ENCODE measurements at places on chromosomes 7 and 10.

- DNase-seq, result no peak
Observed at GRCh38 chr7:1062296-1063294, 18.2 kb downstream of the GPR146 start.

DNA sequence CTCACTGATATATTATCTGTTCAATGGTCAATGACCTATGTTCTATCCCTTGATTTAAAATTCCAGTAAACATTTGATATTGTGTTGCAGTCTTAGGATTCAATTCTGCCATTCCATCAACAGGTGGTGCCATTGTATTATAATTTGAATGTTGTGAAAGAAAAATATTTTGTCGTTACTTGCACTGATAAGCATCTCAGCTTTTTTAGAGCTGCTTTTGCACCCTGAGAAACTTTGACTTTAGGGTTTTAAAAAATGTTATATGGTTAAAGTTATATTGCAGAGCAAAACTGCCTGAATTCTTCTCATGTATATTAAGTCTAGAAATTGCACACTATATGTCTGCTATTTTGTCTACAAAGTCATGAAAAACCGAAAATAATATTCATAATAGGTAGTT is 18.8 kb upstream of the MINDY3 start:
- peak; percentile 51 for DNase-seq

GRCh38 chr10:123906884-123907652 is 15.5 kb upstream of the CPXM2 start:
- no peak for DNase-seq

- DNase-seq, result peak; percentile 95
Observed at GRCh38 chr7:130363026-130363847, 17.1 kb upstream of the CPA1 start.

GRCh38 chr10:49382226-49382625 is 13.7 kb downstream of the DRGX start:
- no peak for DNase-seq

DNA sequence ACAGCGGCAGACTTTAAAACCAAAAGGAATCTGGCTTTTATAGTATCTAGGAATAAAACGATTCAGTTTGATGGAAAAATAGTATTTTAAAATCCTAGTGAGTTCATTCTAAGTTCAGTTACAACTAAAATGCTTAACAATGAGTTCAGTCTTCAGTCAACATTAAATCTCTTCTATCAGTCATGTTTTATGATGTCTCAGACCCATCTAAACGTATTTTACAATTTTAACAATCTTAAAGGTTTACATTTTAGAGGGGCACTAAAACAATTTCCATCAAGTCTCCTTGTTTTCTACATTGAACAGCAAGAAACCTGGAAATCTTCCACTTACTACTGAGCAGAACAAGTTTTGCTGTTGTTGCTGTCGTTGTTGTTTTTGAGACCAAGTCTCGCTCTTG is 10.0 kb downstream of the SVOPL start:
- no peak for DNase-seq

DNA sequence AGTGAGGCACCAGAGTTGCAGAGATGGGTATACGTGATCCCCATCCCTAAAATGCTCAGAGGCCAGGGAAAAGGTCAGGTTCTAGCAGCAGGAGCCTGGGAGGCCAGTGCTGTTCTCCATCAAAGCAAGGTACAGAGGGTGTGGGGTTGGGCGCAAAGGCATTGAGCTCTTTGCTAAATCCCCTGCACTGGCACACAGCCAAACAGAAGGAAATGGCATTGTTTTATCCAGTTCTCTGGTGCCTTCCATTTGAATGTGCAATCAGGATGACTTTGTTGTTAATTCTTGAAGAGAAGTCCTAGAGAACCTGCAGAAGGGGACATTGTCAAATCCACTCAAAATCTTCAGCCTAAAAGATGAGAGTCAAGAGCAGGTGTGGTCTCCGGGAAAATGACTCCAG is 111.3 kb upstream of the CHST15 start:
- no peak for DNase-seq

GRCh38 chr10:104642658-104643302 is 1.7 kb downstream of the SORCS3 start:
- peak; percentile 82 for DNase-seq

All from astrocyte of the hippocampus (primary cell).